NCI-H748 treated with DMSO at 0.1 percent for 48 hours (cell line): ENCODE measurements at places on chromosomes 3 and 15.

DNA sequence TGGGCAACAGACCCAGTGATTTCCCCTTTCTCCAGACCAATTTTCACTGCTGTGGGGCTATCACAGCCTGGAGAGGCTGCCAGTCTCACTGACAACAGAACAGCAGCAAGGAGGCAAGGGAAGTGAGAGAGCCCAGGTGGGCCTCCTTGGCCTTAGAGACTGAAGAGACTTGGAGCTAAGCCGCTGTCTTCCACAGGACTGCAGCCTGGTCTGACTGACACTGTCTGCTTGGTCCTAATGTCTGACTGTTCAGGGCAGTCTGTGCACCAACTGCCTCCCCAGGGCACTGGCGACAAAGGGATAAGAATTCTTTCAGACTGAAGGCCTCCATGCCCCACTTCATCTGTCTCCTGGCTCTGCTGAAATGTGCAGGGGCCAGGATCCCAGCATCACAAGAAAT lies 11.5 kb downstream of the POMGNT2 start:
- DNase-seq: no peak

GRCh38 chr3:194137506-194138474 lies 1.8 kb downstream of the HES1 start:
- peak; percentile 40 for DNase-seq

- no peak for DNase-seq
Measured at GRCh38 chr15:69941706-69942495, 155.8 kb downstream of the TLE3 start.

DNA sequence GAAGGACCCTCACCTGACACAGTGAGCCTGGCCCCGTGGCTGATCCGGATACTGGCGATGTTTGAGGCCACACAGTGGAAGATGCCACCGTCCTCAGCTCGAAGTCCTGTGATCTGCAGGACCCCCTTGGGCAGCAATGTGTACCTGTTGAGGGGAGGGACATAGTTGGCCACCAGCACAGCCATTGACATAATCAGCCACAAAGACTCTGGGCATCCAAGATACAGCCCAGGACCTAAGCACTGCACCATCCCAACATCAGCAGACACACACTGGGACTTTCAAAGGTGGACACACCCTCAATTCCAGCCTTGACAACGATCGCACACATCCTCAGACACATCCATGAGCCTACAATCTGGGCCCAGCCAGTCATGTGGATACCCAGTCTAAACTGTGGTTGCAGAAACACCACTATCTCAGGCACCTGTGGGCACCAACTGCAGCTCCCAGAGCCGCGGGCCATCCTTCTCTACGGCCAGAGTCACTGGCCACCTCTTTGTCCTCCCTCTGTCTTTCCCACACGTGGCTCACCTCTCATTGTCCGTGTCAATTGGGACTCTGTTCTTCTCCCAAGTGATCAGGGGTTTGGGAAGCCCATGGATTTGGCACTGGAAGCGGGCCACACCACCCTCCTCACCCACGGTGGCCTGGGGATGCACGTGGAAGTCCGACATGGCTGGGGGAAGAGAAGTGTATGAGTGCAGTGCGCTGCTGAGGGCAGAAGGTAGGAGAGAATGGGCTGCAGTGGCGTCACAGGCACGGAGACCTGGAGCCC lies 31.0 kb downstream of the RNU5B-1 start:
- DNase-seq: no peak

DNA sequence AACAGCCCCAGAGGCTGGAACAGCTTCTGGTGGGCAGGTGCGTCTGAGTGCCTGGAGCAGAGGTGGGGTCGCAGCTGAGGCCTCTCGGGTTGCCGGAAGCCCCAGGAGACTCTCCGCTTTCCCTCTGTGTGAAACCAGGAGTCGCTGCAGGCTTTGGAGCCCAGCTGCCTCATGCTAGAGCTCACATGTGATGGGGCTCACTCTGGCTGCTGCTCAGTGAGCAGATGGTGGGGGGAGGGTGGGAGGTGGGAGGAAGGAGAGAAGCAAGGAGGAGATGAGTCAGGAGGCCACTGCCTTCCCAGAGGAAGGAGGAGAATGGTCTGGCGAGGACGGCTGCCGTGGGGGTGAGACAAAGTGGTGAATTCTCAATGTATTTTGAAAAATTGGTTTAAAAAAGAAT lies 290.1 kb upstream of the CHRNA7 start:
- no peak for DNase-seq

GRCh38 chr3:23174426-23175039 lies 28.6 kb upstream of the UBE2E2 start:
- DNase-seq: no peak

- DNase-seq: no peak
Measured at GRCh38 chr3:101873619-101874018, 24.3 kb downstream of the NFKBIZ start.

DNA sequence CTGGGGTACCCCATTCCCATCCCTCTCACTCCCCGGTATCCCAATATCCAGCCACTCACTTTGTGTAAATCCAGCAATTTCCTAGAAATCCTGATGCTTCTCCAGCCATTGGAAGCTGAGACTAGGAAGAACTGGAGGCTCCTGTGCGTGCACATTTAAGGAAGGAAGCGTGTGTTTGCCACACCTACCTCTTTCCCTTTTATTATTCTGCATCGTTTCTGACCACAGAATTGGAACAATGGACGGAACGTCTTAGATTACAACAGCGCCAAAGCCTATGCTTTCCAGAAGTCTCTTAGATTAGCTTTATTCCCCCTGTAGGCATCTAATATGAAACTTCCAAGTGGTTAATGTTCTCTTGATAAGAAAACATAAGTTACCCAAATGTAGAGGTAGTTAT lies 234.8 kb upstream of the TRIM42 start:
- DNase-seq: no peak

GRCh38 chr15:70219256-70219895 lies 121.7 kb upstream of the TLE3 start:
- DNase-seq: no peak

- DNase-seq: no peak
Measured at GRCh38 chr3:39318301-39318700, 11.2 kb upstream of the CCR8 start.

- peak; percentile 66 for DNase-seq
Measured at GRCh38 chr15:47415539-47415971, 301.8 kb upstream of the SEMA6D start.

DNA sequence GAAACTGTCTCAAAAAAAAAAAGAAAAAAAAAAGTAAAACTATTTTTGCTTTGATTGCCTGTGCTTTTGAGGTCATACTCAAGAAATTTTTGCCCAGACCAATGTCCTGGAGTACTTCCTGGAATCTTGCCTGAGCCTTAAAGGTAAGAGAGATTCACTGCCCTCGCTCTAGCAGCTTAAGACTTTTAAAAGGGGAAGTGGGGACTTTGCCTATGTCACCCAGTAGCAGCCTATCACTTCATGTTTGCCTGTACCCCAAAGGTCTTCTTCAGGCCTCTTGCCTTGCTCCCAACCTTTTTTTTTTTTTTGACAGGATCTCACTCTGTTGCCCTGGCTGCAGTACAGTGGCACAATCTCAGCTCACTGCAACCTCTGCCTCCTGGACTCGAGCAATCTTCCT lies 18.9 kb upstream of the GOLGB1 start:
- DNase-seq: no peak

- no peak for DNase-seq
Measured at GRCh38 chr15:57337868-57338411, 38.4 kb upstream of the CGNL1 start.

GRCh38 chr15:67611370-67612369 lies 69.2 kb downstream of the MAP2K5 start:
- DNase-seq: no peak

GRCh38 chr3:120780977-120781376 lies 38.4 kb downstream of the GTF2E1 start:
- DNase-seq: no peak

DNA sequence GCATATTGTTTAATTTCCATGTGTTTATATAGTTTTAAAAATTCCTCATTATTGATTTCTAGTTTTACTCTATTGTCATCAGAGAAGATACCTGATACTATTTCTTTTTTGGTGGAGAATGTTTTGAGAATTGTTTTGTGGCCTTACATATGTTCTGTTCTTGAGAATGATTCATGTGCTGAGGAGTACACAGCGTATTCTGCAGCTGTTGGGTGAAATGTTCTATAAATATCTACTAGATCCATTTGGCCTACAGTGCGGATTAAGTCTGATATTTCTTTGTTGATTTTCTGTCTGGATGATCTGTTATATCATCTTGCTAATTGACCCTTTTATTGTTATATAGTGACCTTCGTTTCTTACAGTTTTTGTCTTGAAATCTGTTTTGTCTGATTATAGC lies 109.7 kb downstream of the UBE2E2 start:
- no peak for DNase-seq

DNA sequence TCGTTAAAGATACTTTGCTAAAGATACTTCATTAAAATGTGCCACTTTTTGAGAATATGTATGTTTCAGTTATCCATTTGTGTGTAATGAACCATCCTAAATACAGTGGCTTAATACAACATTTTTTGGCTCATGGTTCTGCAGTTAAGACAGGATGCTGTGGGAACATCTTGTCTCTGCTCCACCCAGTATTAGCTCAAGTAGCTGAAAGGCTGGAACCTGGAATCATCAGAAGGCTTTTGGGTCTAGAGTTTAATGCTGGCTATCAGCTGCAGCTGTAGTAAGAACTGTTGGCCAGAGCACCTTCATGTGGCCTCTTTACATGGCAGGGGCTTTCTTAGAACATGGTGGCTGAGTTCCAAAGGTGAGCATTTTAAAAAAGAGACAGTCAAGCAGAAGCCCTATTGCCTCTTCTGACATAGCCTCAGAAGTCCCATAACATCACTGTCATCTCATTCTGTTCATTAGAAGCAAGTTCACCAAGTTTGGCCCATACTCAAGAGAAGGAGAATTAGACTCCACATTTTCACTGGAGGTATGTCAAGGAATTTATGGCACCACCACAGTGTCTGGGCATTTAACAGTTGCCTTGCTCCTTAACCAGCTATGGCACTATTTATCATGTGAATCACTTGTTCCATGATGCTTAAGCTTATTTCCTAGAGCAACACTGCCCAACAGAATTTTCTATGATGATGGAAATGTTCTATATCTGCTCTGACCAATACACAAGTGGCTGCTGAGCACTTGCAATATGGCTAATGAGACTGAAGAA lies 70.4 kb upstream of the PDZRN3 start:
- DNase-seq: no peak

DNA sequence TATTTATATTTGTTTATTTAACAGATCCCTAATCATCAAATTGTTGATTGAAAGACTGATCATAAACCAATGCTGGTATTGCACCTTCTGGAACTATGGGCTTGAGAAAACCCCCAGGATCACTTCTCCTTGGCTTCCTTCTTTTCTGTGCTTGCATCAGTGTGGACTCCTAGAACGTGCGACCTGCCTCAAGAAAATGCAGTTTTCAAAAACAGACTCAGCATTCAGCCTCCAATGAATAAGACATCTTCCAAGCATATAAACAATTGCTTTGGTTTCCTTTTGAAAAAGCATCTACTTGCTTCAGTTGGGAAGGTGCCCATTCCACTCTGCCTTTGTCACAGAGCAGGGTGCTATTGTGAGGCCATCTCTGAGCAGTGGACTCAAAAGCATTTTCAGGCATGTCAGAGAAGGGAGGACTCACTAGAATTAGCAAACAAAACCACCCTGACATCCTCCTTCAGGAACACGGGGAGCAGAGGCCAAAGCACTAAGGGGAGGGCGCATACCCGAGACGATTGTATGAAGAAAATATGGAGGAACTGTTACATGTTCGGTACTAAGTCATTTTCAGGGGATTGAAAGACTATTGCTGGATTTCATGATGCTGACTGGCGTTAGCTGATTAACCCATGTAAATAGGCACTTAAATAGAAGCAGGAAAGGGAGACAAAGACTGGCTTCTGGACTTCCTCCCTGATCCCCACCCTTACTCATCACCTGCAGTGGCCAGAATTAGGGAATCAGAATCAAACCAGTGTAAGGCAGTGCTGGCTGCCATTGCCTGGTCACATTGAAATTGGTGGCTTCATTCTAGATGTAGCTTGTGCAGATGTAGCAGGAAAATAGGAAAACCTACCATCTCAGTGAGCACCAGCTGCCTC lies 14.7 kb downstream of the THBS1 start:
- no peak for DNase-seq

- no peak for DNase-seq
Measured at GRCh38 chr15:63146684-63147083, 10.6 kb downstream of the RPS27L start.

- no peak for DNase-seq
Measured at GRCh38 chr15:68582864-68583263, 4.1 kb downstream of the CORO2B start.

DNA sequence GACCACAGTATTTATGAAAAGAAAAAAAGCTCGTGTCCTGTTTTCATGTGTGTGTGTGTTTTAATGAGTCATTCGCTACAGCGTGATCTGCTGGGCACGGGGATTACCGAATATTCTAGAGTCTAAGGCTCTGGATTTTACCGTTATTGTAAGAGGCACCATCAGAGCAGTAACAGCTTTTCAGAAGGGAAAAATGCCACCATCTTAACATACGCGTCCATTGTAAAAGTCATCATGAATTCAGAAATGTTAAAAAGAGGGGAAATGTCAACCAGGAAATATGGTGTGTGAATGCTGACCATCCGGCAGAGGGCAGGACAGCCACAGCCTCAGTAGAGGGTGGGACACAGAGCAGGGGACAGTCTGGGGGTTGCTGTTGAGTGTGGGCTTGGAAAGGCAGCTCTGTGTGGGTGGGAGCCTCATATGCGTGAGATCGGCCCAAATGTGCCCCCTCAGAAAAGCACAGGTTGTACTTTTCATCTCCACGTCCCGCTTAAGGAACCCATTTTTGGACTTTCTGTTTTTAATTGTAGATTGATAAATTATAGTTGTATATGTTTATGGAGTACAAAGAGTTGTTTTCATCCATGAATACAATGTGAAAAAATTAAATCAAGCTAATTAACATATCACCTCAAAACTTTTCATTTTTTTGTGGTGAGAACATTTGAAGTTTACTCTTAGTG lies 69.6 kb downstream of the ASB7 start:
- no peak for DNase-seq

DNA sequence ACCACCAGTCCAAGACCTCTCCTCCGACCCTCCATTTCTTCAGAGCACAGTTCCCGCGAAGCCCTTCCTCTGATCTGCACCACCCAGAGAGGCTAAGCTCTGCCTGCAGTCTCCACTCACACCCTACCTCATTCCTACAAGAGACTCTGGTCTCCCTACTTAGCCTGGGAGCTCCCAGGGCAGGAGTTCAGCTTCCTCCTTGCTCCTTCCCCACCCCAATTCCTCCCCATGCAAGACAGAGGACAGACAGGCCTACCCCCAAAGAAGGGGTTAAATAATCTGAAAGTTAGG lies 12.6 kb upstream of the VIPR1 start:
- DNase-seq: no peak

GRCh38 chr3:69241769-69242168 lies 119.4 kb upstream of the LMOD3 start:
- no peak for DNase-seq

DNA sequence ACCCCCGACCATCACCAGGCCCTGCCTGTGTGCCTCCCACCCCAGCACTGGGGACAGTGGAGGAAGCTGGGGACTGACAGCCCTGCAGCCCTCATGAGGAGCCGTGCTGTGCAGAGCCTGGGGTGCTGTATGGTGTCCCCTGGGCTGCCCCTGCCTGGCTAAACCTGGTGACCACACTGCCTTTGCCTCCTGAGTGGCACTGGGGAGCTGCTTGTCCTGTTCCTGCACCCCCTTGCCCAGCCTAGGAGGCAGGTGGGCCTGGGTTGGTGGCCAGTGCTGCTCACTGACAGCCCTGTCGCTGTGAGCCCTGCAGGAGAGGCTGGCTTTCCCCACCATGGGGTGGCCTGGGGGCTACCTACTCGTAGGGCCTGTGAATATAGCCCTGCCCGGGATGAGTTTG lies 159.4 kb downstream of the NSMCE3 start:
- DNase-seq: no peak
